A549 (cell line): ENCODE measurements at places on chromosomes 11 and 22. TPM values are rescaled to one million over a fixed set of nuclear protein-coding genes. Genes with fewer than 3 reads are reported as not detected.

SPI1 gene
- polyA plus RNA-seq = 0.07 to 0.21 TPM (median 0.14 TPM) in 3 replicates

CALCB gene
- 0.08 TPM in 1 of 3 replicates, not detected in the others for polyA plus RNA-seq

LMF2 gene
- polyA plus RNA-seq = 31.8 to 34.2 TPM (median 32.5 TPM) in 3 replicates

LRRN4CL gene
- polyA plus RNA-seq = 0.03 to 0.08 TPM (median 0.08 TPM) in 3 replicates

TMEM45B gene
- polyA plus RNA-seq = not detected in 3 replicates

OR51I1 gene
- polyA plus RNA-seq = not detected in 3 replicates

LYVE1 gene
- polyA plus RNA-seq = 0.04 TPM in 1 of 3 replicates, not detected in the others

DNA sequence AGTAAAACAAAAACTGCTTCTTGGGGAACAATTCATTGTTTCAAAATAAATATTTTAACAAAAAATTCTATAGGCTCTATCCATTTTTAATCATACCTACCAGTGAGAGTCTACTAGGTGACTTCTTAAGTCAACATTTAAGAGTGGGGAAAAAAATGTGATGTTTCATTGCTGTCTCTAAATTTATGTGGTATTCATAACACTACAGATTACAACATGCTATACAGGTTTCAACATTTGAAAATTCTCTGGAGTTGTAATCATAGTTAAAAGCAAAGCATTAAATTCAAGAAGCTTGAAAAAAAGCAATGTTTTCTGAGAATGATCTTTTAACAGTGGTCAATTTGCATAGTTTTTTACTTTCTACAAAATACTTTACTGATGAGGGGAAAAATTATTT, 18.3 kb downstream of the SBF2 start:
- DNase-seq = no peak

DNA sequence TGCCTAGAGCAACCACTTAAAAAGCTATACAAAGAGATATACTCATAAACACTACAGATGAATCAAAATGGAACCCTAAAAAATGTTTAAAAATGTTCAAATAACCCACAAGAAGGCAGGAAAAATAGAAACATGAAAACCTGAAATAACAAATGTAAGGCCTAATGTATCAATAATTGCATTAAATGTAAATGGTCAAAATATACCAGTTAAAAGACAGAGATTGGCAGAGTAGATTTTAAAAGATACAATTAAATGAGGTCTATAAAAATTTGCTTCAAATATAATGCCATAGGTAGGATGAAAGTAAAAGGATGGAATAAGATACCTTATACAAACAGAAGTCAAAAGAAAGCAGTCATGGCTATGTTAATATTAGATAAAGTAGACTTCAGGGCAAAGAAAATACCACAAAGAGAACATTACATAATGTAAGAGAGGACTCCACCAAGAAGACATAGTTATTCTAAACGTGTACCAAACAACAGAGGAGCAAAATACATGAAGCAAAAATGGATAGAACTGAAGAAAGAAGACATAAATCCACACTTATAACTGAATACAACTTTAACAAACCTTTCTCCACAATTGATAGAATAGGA, 25.2 kb downstream of the SHANK2 start:
- DNase-seq = no peak

GRCh38 chr11:13388741-13389140, 74.3 kb downstream of the BTBD10 start:
- DNase-seq = no peak

DNA sequence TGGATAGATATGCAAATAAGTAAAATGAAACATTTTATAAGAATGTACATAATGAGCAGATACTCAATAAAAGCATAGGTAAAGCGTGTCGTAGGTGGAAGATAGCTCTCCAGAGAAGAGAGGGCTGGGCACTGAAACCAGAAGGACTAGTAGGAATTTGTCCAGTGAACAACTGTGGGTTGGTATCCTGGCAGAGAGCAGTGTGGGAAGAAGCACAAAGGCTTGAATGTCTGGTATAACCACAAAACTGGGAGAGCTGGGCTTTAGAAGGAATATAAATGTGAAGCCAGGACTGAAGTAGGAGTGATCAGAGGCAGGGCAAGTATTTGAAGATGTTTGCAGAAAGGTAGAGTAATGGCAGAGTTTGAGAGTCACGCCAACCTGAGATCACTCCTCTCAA, 33.1 kb upstream of the CARD16 start:
- DNase-seq = no peak

DNA sequence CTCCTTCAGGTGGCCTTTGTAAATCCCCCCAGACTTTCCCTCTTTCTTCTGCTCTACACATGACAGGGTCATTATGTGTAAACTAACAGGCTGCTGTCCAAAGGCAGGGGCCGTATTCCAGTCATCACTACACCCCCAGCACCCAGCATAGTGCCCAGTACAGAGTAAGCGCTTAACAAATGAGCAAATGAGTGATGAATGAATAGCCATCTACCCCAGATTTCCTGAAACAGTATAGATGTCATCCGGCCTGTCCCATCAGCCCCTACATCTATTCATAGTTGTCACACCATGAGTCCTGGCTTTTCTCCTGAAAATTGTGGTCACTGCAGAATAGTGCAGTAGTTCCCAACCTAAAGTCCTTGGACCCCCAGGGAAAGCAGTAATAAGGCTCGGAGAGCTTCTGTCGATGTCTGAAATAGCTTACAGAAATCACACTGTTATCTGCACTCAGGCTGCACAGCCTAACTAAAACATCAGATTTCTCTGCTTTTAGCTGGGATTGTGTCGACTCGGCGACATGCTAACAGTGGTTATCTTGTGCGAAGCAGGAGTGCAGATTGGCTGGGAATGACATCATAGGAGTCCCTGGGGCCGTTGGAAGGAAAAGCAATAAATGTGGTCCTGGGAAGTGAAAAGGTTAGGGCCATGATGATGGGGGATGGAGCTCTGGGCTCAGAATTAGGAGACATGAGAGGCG, 143.8 kb upstream of the NECTIN1 start:
- DNase-seq = no peak

- DNase-seq = peak; percentile 44
These were observed at the start of gene RTN4R for GRCh38 chr22:20268279-20269012. TSS of gene RTN4R (minus strand) at chr22:20268318. CDS start at chr22:20268092, 226 bp downstream.

DNA sequence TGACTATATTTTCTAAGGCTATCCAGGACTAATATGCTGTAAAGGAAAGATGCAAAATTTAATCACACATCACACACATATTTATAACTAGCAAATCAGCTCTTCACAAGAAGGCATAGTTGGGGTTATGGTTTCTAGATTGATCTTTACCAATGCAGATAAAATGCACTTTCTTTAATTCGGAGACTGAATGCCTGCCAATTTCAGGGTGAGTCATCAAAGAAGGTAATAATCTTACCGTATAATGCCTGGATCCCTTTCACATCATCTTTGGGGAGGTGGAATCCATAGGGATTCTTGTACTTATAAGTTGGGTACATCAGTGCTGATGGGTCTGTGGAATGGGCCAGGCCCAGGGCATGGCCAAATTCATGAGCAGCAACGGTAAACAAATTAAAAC, 16.4 kb downstream of the MMP20 start:
- DNase-seq = no peak

- DNase-seq = no peak
These were observed 16.6 kb upstream of the ARHGAP20 start for GRCh38 chr11:110728883-110729282.

DNA sequence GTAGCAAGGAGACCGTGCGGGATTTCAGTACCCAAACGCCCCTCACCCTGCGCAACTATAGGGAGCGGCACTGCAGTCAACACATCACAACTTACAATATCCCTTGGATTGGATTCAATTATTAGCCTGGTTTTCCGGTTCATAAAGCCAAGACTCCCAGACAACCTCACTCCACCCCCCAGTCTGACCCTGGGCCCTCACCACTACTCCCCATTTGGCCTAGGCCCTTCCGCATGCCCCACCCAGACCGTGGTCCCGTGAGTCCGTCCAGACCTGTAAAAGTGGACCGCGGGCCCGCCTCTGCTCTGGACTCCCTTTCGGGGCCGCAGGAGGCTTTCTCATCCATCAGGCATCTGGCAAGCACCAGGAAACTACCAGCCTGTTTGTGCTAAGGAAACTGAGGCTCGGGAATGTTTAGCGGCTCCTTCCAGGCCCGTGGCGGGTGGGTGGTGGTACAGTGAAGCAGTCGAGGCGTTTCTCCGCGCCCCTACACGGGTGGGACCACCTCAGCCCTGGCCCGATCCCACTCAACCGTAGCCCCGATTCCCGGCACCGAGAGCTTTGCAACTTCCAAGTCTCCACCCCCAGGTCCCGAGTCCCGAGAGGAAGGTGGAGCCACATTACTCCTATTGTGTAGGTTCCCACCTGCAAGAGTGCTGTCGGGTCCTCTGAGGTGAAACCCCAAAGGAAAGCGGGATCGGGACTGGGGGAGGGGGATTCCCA, 679 bp upstream of the DPP3 start:
- peak; percentile 44 for DNase-seq

GRCh38 chr22:16845881-16846280, 20.7 kb upstream of the XKR3 start:
- DNase-seq = no peak

- no peak for DNase-seq
These were observed 2.1 kb upstream of the PHLDB1 start for GRCh38 chr11:118605116-118605867.

GRCh38 chr22:46958658-46959057, 196.2 kb downstream of the TBC1D22A start:
- no peak for DNase-seq
